Mammary epithelial cell (primary cell): ENCODE measurements at places on chromosomes 1 and 21.

GRCh38 chr1:151373196-151373595 is 691 bp upstream of the SELENBP1 start:
- DNase-seq, result no peak

DNA sequence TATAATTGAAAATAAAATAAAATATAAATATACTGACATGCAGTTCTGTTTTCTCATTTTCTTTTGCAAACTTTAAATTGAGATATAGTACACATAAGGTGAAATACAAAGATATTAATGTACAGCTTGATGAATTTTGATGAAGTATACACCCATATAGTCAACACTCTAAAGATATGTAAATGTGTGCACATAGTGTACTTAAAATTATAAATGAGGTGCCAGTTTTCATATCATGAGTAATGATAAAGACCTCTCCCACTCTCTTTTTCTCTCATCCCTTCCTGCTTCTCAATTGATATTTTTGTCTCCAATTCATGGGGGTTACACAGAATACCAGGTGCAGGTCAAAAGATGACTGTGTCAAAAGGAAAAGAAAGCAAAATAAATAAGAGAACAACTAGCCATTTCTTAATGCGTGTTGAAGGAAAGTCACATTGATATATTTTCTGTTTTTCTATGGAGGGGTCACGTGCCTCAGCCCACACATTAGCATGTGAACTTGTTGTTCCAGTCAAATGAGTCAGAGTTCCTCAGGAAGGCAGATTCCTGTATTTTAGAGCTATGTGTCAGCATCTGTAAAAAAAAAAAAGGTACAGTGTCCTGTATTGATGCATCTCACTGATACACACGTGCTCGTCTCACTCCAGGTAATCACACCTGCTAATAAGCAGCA is 64.3 kb upstream of the HOOK1 start:
- DNase-seq, result peak; percentile 88

DNA sequence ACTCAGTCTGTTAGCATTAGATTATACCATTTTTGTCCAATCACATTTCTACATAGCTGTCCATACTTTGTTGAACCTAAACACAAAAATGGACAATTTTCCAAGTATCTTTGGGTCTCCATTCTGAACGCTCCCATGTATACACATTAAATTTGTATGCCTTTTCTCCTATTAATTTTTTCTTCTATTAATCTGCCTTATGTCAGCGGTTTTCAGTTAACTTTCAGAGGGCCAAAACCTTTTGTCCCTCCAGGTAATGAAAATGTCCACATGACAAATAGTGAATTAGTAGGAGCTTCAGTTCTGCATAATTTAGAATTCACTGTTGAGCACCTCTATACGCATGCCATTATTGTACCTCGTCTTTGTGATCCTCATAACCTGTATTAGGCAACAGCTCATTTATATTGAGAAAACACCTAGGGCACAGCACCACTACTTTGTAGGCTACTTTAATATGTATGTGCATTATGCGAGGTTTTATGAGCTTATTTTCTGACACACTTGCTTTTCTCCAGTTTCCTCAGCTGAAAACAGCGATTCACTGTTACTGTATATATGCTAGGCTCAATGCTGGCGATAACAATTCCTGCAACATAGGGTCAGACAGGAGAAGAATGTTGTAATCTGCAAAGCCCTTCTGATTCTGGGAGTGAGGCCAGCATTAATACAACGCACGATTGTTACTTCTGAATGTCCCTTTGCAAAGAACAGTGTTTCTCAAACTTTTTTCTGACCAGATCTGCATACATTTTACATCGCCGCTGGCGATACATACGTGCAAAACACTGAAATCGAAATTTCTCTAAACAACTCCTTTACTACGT is 1.1 kb upstream of the ABCD3 start:
- DNase-seq, result peak; percentile 77

- no peak for DNase-seq
Measured at GRCh38 chr1:105556266-105556665, 1500.2 kb upstream of the PRMT6 start.

DNA sequence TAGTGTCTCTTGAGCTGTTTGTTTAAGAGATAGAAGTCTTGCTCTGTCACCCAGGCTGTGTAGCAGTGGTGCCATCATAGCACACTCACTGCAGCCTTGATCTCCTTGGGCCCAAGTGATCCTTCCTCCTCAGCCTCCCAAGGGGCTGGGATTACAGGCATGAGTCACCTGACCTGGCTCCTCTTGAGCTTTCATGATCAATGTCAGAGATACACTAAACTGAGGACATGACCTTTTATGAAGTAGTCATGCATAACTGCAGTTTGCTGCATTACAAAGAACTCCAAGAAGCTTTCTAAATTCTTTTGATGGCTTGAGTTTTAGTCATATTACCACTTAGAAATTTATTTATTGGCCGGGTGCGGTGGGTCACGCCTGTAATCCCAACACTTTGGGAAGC is 77.7 kb downstream of the CC2D1B start:
- no peak for DNase-seq

- DNase-seq, result no peak
Measured at GRCh38 chr1:4549930-4550329, 104.5 kb upstream of the AJAP1 start.

- DNase-seq, result no peak
Measured at GRCh38 chr1:25808481-25809244, 8.7 kb downstream of the SELENON start.

DNA sequence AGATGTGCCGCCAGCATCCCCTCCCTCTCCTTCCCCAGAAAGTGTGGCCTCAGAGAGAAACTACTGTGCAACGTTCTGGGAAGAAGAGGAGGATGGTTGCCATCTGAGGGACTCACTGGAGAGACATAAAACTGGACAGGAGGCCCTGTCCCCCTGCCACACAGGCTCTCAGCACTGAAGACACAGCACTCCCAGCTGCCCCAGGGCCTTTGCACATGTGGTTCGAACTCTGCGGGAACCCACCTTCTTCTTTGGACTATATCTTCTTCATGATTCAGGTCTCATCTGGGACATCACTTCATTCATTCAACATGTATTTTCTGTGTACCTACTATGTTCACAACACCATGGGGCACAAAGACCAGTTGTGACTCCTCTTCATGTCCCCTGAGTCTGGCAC is 17.4 kb downstream of the IGSF21 start:
- DNase-seq, result no peak

- DNase-seq, result no peak
Measured at GRCh38 chr1:7554385-7555235, 216.5 kb upstream of the VAMP3 start.

DNA sequence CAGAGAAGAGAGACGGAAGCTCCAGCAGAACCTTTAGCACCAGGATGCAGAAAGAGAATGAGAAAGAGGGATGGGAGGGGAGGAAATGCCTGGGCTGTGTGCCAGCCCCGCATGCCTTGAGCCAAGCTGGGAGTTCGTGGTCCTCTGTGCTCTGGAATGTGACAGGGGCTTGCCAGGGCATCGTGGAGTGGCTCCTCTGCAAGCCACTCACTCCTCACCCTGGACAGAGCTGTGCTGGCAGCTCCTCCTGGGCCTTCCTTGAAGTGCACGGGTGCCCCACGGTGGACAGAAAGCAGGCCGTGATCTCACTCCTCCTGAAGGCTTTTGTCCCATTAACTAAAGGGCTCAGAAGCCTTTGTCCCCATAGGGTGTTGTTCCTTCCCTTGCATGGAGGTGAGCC is 34.8 kb upstream of the PRELP start:
- peak; percentile 30 for DNase-seq

DNA sequence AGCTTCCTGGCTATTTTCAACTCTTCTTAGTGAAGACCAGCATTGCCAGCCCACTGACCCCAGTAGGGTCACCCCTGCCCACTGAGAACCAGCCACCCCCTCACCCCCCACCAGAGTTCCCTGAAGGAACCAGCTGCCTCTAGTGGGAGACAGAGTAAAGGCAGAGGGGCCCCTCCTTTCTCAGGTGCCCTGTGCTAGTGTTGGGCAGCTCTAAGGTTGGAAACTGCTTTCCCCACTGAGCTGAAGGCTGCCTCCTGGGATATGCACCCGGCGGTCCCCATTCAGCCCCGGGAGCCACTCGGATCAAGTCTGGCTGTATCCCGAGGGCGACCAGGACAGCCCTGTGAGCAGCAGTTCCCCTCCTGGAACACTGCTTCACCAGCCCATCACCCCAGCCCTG is 111.0 kb downstream of the PGBD5 start:
- no peak for DNase-seq

DNA sequence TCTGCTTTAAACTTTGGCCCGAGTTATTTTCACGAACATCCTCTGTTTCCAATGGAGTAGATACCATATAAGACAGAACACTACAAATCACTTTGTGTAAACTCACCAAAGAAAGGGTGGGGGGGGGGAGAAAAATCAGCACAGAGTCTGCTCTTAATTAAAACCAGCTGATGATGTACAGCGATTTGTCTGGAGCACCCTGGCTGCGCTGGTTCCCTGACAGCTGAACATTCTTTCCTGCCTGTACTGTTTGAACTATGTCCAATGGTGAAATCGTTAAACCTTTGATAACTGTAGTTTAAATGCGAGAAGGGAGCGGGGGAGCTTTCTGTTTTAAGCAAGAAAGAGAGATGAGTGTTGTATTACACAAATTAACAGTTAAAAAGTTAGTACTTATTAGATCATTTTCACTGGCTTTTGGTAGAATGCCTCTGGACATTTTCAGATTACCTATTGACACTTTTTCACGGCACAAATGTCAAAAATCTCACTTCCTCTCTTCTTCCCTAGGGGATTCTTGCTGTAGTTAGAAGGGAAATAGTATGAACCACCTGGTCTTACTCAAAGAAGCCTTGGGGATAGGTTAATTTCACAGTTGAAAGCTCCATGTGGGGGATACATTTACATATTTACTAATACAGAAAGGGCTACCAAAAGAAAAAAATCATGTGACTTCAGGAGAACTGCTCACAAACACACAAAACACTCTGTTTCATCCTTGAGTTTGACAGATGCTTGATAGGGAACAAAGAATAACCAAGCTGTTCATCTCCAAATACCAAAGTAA is 140.2 kb upstream of the RUNX1 start:
- peak; percentile 20 for DNase-seq

DNA sequence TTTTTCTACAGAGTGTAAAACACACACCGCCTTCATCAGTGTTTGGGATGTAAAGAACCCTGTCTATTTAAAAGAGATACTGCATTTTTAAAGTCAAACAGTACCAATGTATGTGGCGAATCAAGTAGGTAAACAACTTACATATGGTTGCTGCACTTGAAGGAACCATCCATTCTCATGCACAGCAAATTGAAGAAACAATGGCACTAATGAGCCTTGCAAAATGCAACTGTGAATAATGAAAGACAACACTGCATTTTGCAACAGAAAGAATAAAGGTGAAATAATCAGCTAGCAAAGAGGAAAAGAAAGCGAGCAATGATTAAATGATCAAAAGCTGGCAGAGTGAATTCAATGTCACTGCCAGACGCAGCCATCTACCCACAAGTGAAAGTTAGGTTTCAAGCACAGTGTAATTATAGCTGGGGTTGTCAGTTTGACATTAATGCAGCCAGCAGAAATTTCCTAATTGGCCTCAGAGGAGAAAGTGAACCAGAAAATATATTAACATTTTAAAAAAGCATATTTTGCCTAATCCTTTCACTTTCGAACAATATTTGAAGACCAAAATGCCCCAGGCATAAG is 10.9 kb upstream of the BARHL2 start:
- no peak for DNase-seq

DNA sequence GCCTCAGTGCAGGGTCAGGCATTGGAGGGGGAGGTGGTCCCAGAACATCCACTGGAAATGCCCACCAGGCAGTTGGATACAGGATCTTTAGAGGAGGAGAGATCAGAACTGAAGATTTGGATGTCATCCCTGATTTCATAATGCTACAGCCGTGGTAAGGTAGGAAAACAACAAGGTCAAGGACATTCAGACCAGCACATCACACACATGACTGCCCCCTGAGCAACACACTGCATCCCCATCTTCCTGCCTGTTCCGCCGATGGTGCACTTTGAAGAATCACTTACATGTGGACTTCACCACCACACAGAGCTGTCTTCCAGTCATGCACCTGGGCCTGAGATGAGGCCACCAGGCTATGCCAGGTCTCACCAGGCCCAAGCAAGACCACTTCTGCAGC is 16.7 kb downstream of the KIAA1614 start:
- no peak for DNase-seq

GRCh38 chr1:223748773-223749733 is 36.7 kb downstream of the CAPN2 start:
- no peak for DNase-seq

- no peak for DNase-seq
Measured at GRCh38 chr1:11211925-11212587, 22.9 kb downstream of the ANGPTL7 start.

- no peak for DNase-seq
Measured at GRCh38 chr1:42838482-42839190, 7.8 kb upstream of the ZNF691 start.

DNA sequence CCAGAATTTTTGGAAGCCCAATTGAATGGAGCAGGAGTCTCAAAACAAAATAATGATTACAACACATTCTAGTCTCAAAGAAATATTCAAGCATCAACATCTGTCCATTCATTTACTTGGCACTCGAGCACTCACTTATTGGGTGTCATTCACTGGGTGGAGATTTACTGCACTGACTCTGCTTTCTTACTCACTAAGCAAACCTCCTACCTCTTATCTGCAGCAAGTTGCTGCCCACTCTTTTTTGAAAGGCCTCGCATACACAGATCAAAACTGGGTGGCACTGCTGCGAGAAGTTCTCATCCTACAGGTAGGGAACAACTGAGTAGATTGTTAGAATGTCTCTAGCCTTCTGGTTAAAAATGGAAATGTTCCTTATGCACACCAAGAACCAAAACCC is 18.0 kb downstream of the RHBDL2 start:
- no peak for DNase-seq

- no peak for DNase-seq
Measured at GRCh38 chr1:205693421-205693991, 13.2 kb upstream of the SLC45A3 start.

DNA sequence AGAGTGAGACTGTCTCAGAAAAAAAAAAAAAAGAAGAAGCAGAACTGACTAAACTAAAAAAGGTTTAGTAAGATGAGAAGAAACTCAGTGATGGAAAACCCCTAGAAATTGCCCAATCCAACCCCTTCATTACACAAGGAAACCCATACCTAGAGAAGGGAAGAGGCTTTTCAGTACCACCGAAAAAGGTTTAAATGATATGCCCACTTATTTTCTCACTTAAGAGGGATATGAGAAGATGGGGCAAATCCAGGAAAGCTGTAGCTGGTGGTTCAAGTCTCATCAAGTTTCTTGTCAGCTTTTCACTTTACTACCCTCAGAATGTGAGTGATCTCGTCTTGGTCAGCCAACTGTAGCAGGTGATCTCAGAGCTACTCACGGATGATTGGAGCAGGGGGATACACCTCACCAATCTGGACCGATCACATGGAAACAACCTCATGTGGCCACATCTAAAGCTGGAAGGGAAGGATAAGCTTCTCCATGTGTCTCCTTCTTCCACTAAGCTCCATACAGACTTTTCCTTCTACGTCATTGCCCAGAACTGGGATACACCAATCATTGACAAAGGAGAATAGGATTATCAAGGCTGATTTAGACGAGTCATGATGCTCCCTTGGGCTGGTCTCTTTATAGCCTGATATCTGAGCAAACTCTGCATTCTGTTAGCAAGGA is 126.7 kb upstream of the POU3F1 start:
- DNase-seq, result no peak

GRCh38 chr1:174247472-174247871 is 88.2 kb downstream of the RABGAP1L start:
- no peak for DNase-seq

- DNase-seq, result no peak
Measured at GRCh38 chr1:225191199-225191753, 236.6 kb downstream of the LBR start.
